ENCODE measurements at places on chromosomes 3 and 15.

DNA sequence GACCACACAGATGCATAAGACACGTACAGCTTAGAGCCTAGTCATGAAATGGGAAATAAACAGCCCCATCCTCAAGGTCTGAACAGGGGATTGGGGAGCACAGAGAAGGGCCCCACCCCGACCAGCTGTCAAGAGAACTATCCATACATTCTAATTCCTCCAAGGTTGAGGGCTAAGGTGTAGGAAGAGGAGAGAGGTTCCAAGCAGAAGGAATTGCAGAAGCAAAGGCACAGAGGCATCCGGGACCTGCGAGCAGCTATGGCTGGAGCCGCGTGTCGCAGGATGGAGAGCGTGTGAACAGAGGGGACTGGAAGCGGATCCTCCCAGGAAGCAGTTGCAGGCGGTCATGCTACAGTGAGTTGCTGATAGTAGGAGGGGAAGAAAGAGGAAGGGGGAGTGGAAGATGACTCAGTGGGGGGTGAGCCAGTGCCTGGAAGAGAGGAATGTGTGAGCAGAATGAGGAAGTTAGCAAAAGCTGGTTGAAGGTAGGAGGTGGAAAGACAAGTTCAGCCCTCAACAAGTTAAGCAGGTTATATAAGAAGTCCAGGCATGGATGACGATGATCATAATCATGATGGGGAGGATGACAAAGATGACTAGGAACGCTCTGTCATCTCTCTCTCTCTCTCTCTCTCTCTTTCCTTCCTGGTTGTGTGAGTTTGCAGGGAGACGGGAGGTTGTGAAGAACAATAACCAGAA lies 89.7 kb downstream of the LIPC start:
- DNase-seq: peak; percentile 27

DNA sequence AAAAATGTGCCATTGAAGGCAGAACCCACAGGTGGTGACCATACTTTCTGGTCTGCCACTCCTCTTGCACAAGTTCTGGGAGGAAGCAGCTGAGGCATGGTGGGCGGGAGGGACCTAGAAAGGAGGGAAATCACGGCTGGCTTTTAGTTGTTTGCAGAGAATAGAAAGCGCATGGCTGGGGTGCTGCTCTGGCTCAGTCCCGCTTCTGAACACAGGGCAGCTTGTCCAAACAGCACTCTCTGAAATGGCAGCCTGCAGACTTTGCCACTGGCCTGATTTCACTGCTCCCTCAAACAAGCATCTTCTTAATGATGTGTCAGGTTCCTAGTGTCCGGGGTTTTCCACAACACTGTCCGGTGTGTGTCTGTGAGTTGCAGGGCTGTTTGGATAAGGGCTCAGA lies 76.7 kb downstream of the AAGAB start:
- DNase-seq: no peak

GRCh38 chr3:183513046-183513706 lies 42.3 kb downstream of the KLHL6 start:
- no peak for DNase-seq

DNA sequence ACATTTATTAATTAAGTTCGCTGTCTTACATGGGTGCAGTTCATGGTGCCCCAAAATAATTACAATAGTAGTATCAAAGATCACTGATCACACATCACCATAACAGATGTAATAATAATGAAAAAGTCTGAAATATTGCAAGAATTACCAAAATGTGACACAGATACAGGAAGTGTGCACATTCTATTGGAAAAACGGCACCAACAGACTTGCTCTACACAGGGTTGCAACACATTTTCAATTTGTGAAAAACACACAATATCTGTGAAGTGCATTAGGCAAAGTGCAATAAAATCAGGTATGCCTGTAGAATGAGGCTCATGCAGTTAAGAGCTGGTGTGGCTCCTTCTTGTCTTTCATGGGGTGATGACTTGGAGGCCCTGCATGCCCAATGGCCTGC lies 265.8 kb downstream of the RPLP1 start:
- DNase-seq: no peak

- DNase-seq: no peak
Measured at GRCh38 chr3:126713199-126713598, 9.2 kb downstream of the CHCHD6 start.

DNA sequence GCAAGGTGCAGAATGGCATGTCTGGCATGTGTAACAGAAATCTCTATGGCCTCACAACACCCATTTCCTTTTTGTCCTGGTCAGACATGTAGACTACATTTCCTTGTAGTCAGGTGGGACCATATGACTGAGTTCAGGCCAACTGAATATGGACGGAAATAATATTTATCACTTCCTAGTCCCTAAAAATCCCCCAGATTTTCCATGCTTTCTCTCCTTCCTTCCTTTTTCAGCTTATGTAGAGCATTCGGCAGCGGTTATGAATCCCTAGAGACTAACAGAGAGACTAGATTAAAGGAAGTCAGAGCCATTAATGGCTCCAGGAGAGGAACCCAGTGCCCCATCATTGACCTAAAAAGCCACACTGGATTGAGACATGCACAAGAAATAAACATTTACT lies 35.8 kb downstream of the SLC9A9 start:
- DNase-seq: no peak

GRCh38 chr3:47984075-47984728 lies 32.0 kb downstream of the MAP4 start:
- DNase-seq: no peak

DNA sequence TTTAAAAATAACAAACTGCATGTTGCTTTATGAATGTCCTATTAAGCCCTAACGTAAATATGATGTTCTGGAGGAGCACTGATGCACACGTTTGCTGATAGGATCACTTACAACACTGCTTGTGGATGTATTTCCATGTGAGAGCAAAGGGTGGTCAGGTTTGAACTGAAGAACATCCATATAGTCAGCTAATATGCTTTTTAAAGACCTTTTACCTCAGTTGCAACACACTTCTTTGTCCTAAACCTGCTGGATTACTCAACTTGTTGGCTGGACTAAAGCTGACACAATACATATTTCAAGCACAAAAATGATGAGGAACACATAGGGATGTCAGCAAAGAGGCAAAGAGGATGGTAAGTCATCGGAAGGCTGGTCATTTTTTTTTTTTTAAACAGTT lies 186.6 kb downstream of the TIGIT start:
- DNase-seq: no peak

DNA sequence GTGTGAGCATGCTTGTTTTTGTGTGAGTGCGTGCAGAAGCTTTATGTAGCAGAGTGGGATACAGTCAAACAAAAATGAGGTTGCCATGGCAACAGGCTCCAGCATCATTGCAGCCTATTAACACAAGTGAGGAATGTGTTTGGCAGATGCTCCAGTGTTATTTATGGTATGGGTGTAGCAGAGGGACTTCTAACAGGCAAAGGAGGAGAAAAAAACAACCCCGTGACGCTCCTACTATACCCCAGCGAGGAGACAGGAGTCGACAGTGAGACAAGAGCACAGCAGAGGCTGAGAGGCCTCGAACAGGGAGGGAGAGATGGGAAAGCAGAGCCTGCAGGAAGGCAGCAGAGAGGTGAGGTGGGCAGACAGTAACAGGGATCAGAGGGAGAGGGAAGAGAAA lies 4.9 kb downstream of the ADCY5 start:
- DNase-seq: peak; percentile 66

GRCh38 chr15:24943361-24943760 lies 11.4 kb upstream of the SNRPN start:
- DNase-seq: no peak

GRCh38 chr3:143627336-143627735 lies 220.9 kb downstream of the SLC9A9 start:
- no peak for DNase-seq

DNA sequence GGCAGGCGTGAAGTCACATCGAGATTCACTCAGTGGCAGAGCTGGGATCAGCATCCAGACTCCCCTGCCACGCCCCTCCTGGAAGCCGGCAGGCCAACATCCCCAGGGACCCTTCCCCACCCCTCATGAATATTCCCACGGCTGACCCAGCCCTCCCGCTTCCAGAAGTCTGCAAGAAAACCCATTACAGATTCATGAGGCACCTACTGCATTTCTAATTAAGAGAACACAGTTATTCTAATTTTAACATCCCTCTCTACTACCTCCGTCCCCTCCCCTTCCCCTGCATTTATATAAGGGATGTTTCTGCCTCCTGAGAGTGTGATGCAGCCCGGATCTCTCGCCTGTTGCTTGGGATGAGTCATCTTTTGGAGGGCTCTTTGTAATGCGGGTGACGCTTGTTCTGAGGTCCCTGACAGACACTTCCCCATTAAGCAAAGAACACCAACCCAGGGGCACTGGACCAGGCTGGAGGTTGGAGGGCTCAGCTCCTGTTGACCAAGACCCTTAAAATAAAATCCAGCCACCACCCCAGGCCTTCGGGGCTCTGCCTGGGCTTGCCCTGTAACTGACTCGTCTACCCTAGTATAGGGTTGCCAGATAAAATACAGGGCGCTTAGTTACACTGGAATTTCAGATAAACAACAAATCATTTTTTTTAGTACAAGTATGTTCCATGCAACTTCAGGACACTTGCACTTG lies 118.7 kb downstream of the NUP210 start:
- DNase-seq: no peak

GRCh38 chr3:157065201-157065600 lies 94.7 kb downstream of the CCNL1 start:
- no peak for DNase-seq

- no peak for DNase-seq
Measured at GRCh38 chr3:106332129-106332528, 463.3 kb upstream of the CBLB start.

- no peak for DNase-seq
Measured at GRCh38 chr15:62840526-62841268, 201.8 kb upstream of the TPM1 start.

DNA sequence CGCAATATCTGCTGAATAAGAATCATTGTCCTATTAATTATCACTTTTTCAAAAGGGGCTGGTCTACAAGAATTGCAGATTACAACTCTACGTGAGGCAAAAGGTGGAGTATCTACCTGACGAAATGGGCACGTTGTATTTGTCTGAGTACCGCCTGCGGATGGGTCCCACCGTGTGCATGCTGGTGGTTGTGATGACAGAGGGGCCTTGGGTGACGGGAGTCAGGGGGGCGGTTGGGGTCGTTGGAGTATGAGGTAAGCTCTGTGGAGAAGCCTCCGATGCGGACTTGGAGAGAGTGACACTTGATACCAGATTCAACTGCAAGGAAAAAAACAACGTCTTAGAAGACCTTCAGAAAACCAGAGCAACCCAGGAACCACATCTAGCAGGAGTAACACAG lies 605.8 kb downstream of the FOXP1 start:
- no peak for DNase-seq

DNA sequence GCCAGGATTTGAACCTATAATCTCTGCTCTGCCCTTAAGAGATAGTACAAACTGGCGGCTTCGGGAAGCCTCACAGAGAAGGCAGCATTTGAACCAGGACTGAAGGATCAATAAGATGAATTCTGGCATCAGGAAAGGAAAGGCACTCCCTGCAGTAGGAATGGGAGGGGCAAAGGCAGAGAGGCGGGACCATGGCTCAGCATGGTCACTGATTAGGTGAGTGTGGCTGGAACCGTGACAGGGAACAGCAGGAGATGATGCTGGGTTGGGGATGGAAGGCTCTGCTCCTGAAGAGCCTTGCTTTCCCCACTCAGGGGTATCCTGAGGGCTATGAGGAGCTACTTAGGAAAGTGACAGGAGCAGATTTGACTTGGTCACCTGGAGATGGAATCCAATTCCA lies 158.5 kb downstream of the FEZF2 start:
- no peak for DNase-seq

- no peak for DNase-seq
Measured at GRCh38 chr15:45168286-45168685, 19.5 kb downstream of the SHF start.

GRCh38 chr15:35305946-35306345 lies 220.9 kb upstream of the NANOGP8 start:
- DNase-seq: no peak

GRCh38 chr3:136336329-136337100 lies 86.4 kb downstream of the PCCB start:
- DNase-seq: no peak

DNA sequence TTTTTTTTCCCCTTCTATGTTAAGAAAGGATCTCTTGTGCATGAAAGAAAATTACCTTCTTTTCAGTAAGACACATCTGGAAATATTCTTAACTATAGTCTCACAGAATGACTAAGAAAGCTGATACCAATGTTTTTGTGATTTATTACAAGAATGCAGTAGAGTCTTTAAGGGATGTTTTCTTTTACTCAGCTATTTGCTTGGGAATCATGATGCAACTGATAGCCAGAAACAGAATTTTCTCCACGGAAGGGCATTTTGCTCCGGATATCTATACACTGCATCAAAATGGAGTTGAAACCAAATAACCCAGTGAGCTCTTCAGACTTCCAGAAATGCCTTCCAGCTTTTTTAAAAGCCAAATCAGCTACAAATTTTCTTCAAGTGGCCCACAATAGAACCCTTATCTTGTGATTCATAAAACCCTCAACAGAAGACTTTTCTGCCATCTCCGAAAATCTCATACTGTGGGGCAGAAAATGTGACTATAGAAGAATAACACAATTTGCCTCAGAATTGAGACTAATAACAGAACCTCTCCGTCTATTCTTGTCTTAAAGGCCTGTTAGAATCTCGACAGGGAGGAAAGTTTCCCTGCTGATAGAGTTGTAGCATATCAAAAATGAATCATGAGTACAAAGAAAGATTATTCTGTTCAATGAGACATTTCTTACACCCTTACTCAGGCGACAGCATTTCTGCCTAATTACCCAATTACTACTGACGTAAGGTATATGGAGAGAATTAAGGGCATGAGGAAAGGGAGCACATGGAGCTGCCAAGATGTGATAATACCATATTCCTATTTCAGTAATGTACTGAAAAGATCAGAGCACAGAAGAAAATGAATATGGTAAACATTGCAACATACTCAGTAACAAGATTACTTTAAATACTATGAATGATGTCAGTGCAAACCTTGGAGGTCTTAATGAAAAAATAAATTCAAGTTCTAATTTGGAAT lies 900.1 kb downstream of the ROBO1 start:
- no peak for DNase-seq

- no peak for DNase-seq
Measured at GRCh38 chr3:58144478-58145325, 66.1 kb downstream of the DNASE1L3 start.

GRCh38 chr3:184295771-184296170 lies 3.3 kb upstream of the PSMD2 start:
- DNase-seq: no peak

DNA sequence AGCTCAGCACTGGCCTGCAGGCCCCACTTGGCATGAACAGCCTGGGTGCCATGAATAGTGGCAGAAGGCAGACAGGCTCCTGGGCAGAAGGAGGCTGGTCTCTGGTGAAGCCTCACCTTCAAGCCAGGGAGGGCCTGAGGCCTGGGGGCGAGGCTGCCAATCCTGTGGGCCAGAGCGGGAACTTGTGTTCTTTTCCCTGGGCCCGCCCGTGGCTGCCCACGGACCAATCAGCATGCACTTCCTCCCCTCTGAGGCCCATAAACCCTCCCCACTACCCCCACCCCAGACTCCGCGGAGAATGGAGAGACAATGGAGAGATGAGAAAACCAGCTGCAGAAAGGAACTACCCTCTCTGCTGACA lies 283.8 kb upstream of the ROBO1 start:
- no peak for DNase-seq

- DNase-seq: no peak
Measured at GRCh38 chr3:112539825-112540650, 21.7 kb downstream of the ATG3 start.
